ENCODE measurements at places on chromosomes 5 and 9.

DNA sequence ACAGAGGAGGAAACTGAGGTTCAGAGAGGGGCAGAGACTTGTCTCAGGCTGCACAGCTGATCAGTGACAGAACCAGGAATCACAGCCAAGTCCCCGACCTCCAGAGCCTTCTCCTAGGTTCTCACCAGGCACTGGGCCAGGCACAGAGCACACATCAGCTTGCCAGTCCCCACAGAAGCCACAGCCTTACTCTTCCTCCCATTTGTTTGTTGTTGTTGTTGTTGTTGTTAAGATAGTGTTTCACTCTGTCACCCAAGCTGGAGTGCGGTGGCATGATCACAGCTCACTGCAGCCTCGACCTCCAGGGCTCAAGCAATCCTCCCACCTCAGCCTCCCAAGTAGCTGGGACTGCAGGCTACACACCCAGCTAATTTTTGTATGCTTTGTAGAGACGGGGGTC, 41.4 kb downstream of the NAIF1 start:
- DNase-seq = no peak

DNA sequence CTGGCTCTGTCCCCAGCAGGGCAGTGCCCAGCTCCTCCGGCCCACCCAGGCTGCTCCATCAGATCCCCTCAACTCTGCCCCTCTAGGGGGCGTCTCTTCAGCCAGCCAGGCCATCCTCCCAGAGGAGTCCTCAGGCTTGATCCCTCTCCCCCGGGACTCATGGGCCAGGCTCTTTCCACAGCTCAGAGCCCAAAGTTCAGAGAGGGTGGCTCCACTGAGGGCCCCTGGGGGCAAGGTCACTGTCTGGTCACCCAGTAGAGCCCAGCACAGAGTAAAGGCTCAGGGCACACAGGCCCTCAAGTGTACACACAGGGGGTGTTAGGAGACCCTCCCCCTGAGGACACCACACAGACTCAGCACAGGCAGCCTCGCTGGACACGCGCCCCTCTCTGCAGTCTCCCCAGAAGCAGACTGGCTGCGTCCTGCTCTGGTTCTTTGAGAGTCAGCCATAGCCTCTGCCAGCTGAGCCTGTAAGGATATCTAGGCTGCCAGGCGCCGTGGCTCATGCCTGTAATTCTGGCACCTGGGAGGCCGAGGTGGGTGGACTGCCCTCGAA, 64.8 kb downstream of the PAX5 start:
- no peak for DNase-seq

DNA sequence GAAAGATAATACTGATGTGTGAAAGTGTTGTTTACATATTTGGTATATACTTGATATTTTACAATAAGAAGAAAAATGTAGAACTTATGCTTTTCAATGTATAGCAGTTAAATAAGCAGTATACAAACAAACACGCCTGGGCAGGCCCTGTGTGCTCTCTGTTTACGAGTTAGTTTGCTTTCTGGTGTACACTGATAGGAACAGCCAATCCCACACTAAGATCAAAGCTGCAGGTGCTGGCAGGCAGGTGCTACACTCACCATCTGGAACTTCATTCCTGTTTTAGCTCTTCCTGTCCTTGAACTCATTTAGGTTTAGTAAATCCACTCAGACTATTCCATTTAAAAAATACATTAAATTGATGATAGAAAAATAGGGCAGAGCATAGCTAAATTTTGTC, 614.7 kb upstream of the ST8SIA4 start:
- no peak for DNase-seq

GRCh38 chr5:38639377-38640358, 83.2 kb upstream of the LIFR start:
- no peak for DNase-seq

- no peak for DNase-seq
Observed at GRCh38 chr5:127007522-127007921, 22.8 kb downstream of the MARCHF3 start.

DNA sequence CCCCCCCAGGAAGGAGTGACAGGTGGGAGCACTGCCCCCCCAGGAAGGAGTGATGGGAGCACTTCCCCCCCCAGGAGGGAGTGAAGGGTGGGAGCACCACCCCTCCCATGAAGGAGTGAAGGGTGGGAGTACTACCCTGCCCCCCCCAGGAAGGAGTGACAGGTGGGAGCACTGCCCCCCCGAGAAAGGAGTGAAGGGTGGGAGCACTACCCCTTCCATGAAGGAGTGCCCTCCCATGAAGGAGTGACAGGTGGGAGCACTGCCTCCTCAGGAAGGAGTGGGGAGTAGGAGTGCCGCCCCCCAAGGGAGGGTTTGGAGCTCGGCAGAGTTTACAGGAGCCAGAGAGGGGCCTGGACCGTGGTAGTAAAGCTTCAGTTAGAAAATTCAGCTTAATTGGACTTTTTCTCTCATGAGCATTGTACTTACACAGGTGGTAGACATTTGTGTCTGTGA, 100.7 kb downstream of the CACNA1B start:
- DNase-seq = no peak

GRCh38 chr9:127652733-127653132, 40.7 kb downstream of the STXBP1 start:
- DNase-seq = no peak

DNA sequence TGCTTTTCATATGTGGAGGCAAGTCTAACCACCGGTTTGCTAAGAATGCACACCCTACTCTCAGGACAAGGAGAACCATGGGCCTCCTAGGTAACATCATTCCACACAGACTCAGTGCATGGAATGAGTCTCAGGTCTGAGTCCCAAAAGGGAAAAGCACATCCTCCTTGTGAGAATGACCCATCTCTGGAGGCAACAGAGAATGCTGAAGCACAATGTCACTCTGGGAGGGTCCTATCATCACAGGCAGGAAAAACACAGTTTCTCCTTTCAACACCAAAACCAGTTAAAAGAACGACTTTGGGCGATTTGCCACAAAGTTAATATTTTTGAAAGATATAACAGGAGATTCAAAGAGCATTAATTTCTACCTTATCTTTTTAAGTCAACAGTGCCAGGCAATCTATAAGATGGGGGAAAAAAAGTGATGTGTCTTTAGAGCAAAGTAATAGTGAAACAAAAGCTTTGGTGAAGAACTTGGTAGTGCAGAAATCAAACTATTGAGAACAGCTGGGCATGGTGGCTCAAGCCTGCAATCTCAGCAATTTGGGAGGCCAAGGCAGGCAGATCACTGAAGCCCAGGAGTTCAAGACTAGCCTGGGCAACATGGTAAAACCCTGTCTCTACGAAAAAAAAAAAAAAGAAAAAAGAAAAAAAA, 97.3 kb downstream of the OXCT1 start:
- DNase-seq = no peak

- no peak for DNase-seq
Observed at GRCh38 chr5:146872188-146872587, 6.4 kb downstream of the PPP2R2B start.

DNA sequence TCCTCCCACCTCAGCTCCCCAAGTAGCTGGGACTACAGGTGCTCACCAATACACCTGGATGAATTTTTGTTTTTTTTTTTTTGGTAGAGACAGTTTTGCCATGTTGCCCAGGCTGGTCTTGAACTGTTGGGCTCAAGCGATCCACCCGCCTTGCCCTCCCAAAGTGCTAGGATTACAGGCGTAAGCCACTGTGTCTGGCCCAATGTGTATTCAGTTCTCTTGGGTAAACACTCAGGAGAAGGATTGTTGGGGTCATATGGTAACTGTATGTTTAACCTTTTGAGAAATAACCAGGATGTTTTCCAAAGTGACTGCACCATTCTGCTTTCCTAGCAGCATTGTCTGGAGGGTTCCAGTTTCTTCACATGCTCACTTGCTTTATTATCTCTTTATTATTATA, 67.4 kb downstream of the TNPO1 start:
- no peak for DNase-seq

DNA sequence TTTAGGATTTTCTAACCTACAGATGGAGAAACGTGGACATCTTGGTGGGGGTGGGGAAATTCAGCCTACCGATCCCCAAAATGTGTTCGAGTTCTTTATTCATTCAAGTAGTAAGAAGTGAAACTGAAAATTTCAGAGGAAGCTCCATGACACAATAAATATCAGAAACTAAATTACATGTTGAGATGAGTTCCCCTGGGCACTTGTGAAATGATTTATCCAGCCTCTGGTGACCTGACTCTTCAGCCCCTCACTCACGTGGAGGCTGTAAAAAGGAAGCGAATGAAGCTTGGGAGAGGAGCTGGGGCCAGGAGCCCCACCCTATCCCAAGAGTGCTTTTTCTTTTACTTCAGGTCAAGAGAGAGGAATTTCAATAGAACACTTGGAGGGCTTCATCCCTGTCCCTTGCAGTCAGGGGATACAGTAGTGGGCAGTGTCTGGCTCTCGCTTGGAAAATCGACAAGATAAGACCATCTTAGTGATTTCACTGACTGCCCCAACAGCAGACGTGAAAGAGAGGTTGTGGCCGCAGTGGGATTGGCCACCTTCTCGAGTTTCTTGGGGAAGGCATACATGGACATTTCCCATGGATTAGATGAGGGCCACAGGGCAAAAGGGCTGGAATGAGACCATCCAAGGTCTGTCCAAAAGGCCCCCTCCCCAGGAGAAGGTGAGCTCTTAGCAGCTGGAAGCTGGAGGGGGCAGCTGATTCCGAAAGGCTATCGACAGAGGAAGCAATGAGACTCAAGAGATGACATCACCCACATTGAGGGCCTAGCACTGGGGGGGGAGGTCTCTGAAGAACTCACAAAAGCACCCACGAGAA, 76.8 kb upstream of the SH3PXD2B start:
- DNase-seq = no peak

- DNase-seq = no peak
Observed at GRCh38 chr5:113099822-113100221, 123.2 kb downstream of the DCP2 start.

DNA sequence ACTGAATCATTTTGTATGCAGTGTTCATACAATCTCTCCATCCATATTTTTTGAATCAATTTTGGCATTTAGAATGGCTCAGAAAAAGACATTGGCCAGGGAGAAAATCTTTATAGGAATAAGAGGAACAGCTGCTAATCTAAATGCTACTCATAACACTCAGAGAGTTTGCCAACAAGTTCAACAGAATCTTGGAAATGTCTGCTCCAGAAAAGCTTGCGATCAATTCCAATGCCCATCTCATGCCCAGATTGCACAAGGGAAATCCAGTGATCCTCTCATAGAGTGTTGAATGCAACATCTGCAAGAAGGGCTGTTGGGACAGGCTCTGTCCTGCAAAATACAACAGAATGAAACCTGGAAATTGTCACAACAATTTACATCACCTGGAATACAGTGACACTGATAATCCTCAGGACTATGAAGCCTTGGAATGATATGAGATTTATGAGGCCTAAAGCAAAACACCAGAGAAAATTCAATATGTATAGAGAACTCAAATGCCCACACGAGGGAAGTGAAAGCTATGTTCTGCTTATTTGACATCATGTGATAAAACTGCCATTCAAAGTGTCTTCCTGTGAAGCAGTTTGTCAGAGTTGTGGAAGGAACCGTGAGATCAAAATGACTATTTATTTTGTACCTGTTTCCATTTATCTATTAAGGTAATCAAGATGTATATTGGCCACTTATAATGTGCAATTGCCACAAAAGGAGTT, 190.1 kb downstream of the PARP8 start:
- no peak for DNase-seq

- no peak for DNase-seq
Observed at GRCh38 chr9:129177443-129177790, 644 bp downstream of the IER5L start.

GRCh38 chr9:95171001-95171400, 146.5 kb downstream of the FANCC start:
- no peak for DNase-seq

- no peak for DNase-seq
Observed at GRCh38 chr5:1341863-1342262, 3.0 kb downstream of the CLPTM1L start.
